ENCODE measurements at places on chromosomes 16 and 17. TPM values are rescaled to one million over a fixed set of nuclear protein-coding genes. Genes with fewer than 3 reads are reported as not detected.

- DNase-seq: no peak
Observed at GRCh38 chr16:54511222-54511731, 224.7 kb upstream of the IRX3 start.

DNA sequence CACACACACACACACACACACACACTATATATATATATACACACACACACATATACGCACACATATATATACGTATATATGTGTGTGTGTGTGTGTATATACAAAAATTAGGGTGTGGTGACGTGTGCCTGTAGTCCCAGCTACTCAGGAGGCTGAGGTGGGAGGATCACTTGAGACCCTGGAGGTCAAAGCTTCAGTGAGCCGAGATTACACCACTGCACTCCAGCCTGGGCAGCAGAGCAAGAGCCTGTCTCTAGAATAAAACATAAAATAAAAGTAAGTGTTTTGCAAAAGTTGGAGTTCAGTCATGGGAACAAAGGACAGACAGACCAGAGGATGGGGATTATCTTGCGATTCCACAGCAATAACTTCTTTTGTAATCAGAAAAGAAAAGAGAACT is 10.8 kb downstream of the NUPR1 start:
- DNase-seq: no peak

Gene MT1A
- 17.3 TPM for total RNA-seq

GRCh38 chr17:64219571-64219970 is 43.5 kb downstream of the TEX2 start:
- DNase-seq: no peak

Gene P2RX1
- total RNA-seq: not detected

Gene PIPOX
- 0.71 TPM for total RNA-seq

Gene MYH2
- 77.8 TPM for total RNA-seq

Gene ALOX12B
- not detected for total RNA-seq

Gene TNFRSF13B
- not detected for total RNA-seq

DNA sequence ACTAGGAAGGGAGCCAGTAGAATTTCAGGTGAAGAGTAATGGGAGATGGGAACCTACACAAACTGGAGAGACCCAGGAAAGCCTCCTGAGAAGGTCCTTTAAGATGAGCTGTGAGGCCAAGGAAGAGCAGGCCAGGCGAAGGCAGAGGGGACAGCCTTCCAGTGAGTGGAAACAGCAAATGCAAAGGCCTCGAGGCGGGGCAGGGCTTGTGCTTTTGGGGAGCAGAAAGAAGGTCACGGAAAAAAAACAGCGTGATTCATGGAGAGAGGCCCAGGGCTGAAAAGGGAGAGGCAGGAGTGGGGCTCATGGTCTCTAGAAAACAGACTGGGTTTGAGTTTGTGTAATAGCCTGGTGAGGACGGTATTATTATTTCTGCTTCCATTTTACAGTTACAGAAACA is 386.5 kb upstream of the ASIC2 start:
- no peak for DNase-seq

- DNase-seq: no peak
Observed at GRCh38 chr16:17571499-17572093, 100.8 kb upstream of the XYLT1 start.

- no peak for DNase-seq
Observed at GRCh38 chr17:8922451-8922850, 43.1 kb downstream of the PIK3R5 start.

DNA sequence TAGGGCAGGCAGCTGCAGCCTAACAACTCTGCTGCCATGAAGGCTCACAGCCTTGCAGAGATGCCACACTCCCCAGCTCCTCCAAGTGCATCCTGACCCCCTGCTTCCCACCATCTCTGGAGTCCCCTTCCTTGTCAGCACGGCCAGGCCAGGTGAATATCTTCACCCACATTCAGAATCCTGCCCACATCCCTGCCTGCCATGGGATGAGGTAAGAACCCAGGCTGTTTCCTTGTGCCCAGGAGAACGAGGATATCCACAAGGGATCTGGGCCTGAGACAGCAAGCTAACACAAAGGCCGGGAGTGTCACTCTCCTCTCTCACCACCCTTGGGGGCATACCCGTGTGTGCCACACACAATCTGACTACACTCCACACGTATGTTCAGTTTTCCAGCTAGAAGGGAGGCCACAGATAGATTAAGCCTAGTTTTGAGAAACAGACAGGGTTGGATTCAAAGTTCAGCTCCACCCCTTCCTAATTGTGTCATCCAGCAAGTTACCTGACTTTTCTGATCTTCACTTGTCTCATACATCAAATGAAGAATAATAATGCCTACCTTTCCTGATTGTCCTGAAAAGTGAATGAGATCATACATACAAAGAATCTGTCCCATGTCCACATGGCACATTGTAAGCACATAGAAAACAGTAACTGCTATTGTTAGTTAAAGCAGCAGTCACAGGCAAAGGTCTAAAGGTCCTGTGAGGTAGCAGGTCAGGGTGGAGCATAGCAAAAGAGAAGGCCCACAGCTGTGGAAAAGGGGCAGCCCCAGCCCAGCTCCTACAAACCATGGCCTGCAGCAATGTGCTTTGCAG is 17.4 kb upstream of the SUPT4H1 start:
- no peak for DNase-seq

Gene SLC13A2
- not detected for total RNA-seq

Gene TGFB1I1
- 8.4 TPM for total RNA-seq

- DNase-seq: no peak
Observed at GRCh38 chr16:9343276-9343675, 251.8 kb downstream of the HAPSTR1 start.

DNA sequence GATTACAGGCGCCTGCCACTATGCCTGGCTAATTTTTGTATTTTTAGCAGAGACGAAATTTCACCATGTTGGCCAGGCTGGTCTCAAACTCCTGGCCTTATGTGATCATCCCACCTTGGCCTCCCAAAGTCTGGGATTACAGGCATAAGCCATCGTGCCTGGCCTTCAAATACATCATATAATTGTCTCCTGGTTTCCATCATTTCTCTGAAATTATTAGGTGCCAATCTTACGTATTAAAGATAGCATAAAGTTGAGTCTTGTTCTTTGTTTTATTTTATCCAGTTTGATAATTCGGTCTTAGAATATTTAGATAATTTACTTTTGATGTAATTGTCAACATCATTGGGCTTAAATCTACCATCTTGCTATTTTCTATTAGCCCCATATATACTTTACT is 32.8 kb upstream of the TMEM92 start:
- DNase-seq: no peak

DNA sequence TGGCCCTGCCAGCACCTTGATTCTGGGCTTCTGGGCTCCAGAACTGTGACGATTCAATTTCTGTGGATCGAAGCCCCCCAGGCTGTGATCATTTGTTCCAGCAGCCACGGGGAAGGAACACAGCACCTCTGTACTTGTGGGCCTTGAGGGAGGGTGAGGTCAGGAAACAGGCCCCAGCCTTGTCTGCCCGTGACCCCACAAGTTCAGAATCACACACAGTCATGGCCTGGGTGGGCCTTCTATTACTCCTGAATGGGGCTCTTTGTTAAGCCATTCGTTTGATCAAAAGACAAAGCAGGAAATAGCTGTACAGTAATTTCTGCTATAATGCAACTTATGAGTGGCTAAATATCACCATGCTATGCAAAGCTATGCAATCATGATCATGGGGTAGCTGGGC is 10.1 kb downstream of the ST6GALNAC2 start:
- no peak for DNase-seq

Gene NDE1
- total RNA-seq: 4.0 TPM

DNA sequence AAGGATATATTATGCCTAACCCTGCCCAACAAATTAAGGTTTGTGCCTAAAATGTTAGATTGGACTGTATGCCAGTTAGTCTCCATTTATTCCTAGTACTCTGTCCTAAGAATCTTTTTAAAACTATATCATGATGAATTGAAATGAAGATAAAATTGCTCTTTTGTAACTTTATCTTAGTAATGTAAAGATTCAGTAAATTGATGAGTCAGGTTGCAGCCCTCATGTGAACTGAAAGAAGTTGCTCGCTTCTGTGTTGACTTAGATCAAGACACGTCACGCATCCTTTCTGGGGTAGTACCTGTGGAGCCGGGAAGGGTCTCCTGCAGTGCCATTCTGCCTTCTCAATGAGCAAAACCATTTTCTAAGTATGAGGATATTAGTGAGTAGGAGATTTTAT is 63.3 kb downstream of the GAN start:
- no peak for DNase-seq

DNA sequence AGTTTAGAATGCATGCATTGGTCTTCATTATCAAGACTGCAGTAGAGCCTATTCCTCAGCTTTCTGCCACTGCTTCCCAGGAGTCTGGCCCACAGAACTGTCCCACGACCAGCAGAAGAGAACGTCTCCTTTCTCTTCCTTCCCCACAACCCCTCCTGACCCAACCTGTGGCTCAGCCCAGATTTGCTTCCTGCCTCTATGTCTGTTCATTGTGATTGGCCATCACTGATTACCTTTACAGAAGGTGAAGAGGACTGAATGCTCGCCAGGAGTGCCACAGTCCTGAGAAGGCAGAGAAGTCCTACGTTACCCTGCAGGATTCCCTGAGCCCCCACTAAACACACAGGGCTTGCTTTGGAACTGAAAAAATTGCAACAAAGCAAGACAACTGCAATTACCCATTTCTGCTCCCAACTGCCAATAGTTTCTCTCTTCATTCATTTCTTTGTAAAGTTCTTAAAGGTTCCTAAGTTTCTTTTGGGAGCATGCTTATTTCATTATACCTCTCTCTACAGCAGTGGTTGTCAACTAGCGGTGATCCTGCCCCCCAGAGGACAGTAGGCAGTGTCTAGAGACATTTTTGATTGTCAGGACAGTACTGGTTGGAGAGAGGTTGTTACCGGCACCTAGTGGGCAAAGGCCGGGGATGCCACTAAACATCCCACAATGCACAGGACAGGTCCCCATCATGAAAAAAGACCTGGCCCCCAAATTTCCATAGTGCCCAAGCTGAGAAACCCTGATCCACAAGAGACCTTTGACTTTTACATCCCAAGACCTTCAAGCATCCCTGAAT is 4.5 kb upstream of the NAT9 start:
- no peak for DNase-seq

GRCh38 chr17:15260376-15261257 is 4.5 kb downstream of the PMP22 start:
- peak; percentile 73 for DNase-seq

- DNase-seq: no peak
Observed at GRCh38 chr17:75019710-75020109, 7.2 kb downstream of the MRPL58 start.

Gene CRYBA1
- not detected for total RNA-seq

GRCh38 chr17:67471118-67471517 is 94.0 kb downstream of the PITPNC1 start:
- no peak for DNase-seq

DNA sequence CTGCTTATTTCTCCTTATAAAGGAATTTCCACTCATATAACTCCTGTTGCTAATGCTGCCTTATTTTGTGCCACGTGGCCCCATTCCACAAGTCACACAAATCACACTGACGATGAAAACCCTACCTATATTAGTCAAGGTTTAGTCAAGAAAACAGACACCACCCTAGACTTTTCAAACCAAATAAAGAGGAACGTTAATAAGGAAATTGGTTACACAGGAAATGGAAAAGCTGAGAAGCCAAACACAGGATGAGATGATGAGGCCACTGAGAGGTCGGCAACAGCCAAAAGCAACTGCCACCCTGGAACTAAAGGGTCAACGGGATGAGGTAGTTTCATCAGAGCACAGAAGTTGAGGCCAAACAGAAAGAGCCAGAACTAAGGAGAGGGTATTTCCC is 47.3 kb upstream of the ALOX12 start:
- no peak for DNase-seq

GRCh38 chr17:51032850-51033249 is 87.8 kb downstream of the SPAG9 start:
- DNase-seq: no peak

GRCh38 chr17:385836-386140 is 33.2 kb upstream of the RPH3AL start:
- no peak for DNase-seq

Gene VAT1
- 36.0 TPM for total RNA-seq

Gene CD19
- total RNA-seq: not detected

DNA sequence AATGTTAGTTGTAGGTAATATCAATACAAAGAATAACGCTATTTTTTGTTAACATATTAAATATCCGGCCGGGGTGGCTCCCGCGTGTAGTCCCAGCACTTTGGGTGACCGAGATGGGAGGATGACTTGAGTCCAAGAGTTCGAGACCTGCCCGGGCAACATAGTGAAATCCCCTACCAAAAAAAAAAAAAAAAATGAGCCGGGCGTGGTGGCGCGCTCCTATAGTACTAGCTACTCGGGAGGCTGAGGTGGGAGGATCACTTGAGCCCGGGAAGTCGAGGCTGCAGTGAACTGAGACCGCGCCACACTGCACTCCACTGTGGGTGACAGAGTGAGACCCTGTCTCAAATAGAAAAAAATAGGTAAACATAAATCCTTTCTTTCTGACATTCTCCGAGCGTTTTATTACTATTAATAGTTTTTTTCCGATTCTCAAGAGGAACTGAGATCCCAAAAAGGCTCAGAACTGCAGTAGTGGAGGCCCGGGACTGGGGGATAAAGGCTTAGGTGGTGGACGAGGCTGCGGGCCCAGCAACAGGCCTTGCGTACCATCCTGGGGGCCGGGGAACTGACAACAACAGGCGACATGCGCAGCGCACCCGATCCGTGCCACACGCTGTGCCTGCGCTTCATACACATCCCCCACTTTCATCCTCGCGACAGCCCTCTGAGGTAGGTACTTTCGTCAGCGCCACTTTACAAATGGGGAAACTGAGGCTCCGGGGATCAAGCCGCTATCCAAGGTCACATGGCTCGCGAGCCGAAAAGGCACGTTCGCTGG is 919 bp downstream of the N4BP1 start:
- peak; percentile 47 for DNase-seq

GRCh38 chr17:82320956-82321927 is 3.8 kb upstream of the CD7 start:
- DNase-seq: no peak

- DNase-seq: no peak
Observed at GRCh38 chr17:2962236-2962635, 101.2 kb downstream of the OR1D5 start.

GRCh38 chr17:75454193-75454592 is 2.2 kb upstream of the TMEM94 start:
- no peak for DNase-seq

GRCh38 chr17:48726114-48726915 is 2.2 kb downstream of the HOXB13 start:
- DNase-seq: no peak

DNA sequence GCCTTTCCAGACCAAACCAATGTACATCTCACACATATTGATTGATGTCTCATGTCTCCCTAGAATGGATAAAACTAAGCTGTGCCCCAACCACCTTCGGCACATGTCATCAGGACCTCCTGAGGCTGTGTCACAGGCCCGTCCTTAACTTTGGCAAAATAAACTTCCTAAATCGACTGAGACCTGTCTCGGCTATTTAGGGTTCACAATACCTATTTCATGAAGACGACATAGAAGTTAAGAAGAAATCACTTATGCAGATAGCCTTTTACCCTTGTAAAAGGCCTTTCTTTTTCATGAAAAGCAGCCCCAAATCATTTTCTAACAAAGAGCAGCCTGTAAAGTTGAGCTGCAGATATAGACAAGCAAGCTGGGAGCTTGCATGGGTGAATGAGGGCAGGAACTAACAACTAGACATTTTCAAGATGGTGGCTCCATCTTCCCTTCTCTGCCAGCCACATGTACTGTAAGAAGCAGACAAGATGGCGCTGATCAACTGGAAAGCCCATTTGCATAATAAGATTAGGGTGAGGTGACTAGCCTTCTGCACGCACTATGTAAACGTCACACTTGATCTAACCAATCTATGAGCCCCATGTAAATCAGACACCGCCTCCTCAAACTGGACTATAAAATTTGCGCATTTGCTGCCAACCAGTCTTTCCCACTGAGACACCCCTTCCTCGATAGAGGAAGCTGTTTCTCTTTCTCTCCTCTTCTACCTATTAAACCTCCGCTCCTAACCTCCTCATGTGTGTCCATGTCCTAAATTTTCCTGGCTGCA is 4.7 kb upstream of the KDM8 start:
- no peak for DNase-seq

Gene CES3
- 10.3 TPM for total RNA-seq
